CD4-positive, alpha-beta T cell treated with Interleukin-2 at 100 ng/mL for 4 hours (primary cell): ENCODE measurements at places on chromosomes 2 and 18.

GRCh38 chr2:12587729-12588522 is 128.8 kb upstream of the TRIB2 start:
- DNase-seq = peak; percentile 24

DNA sequence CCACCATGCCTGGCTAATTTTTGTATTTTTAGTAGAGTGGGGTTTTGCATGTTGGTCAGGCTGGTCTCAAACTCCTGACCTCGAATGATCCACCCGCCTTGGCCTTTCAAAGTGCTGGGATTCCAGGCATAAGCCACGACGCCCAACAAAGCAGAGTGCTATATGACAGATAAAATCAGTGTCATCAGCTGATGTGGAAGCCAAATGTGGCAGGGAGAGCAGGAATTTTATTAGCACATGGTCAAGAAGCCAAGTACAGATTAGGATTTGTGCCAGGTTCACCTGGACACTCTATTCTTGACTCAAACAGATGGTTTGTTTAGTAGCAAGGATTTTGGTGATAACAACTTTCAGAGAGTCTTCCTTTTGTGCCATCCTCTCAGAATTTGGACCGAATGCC is 62.7 kb downstream of the LCLAT1 start:
- DNase-seq = no peak

DNA sequence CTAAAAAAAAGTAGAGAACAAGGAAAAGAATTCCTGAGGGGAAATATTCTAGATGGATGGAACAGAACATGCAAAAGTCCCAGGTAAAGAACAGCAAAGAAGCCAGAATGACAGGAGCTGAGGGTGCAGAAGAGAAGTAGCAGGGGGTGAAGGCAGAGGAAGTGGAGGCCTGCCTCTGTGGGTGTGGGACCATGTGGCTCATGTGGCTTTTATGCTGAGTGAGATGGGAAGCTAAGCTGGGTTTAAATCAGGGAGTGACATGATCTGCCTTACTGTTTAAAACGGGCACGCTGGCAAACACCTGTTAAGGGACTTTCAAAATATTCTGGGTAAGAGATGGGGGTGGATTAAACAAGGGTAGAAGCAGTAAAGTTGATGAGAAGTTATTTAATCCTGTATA is 40.0 kb downstream of the GKN2 start:
- DNase-seq = peak; percentile 47

GRCh38 chr18:40864846-40865245 is 1090.2 kb upstream of the PIK3C3 start:
- DNase-seq = no peak

DNA sequence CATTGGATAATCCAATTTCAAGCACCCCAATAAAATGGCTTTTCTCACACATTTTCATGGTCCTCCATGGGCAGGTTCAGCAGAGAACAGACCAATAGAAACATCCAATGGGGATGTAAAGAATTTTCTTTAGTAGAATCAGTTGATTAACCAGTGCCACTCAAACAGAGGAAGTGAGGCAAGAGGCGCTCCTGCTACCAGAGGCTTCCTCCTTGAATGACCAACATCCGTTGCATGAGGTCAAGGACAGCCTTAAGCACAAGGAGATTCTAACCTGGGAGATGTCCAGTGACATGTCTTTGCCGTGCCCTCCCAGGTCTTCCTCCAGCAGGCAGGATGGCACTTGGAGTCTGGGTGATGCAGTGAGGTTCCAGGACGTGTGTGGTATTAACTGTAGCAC is 146.6 kb downstream of the PIEZO2 start:
- no peak for DNase-seq

DNA sequence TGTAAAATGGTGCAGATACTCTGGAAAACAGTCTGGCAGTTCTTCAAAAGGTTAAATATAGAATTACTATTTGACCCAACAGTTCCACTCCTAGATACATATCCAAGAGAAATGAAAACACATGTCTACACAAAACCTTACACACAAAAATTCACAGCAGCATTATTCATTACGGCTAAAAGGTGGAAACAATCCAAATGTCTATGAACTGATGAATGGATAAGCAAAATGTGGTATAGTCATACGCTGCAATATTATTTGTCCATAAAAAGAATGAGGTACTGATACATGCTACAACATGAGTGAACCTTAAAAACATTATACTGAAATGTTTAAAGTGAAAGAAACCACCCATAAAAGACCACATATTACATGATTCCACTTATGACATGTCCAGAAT is 4.0 kb downstream of the CYP27C1 start:
- no peak for DNase-seq

DNA sequence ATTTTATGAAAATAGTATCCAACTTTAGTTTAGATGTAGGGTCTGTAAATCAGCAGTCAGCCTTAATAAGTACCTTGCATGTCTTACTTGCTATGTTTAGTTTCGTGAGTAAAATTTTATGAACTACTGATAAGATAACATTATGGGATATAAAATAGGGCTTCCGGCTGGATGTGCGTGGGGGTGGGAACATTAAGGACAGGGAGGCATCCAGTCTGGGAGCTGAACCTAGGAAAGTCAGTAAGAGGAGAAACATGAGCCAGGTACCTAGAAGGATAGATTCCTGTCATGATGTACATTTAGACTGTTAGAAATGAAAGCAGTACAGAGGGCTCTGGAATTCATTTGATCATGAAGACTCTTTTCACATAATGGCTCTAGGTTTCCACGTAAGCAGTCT is 12.7 kb upstream of the KCNJ13 start:
- DNase-seq = no peak

DNA sequence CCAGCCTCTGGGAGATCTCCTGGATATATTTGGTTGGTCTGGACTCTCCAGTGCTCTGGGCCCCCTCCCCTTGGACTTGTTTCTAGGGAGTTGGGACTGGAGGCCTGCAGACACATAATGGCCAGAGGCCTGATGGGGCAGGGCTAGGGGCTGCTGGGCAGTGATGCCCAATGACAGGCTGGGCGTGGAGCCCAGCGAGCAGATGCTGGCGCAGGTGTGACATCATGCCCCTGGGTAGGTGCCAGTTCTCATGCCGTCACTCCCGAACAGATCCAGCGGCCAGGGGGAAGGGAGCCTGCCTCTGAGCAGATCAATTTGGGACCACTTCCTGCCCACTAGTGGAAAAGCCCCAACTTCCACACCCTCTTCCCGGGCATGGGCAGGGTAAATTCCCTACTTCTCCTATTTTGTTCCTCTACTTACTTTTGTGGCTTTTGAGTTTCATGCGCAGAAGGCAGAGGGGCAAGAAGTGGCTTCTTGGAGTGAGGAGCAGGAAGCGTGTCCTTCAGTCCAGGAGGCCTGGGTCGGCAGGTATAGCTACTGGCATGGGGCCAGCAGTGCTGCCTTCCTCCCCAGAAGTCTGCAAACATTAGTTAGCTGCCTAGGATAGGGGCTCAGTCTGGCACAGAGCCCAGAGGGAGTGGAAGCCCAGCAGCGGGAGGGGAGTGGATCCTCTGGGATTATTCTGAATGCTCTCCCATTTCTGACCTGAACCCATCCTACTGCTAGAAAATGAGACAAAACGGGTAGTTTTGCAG is 6.1 kb downstream of the MPV17 start:
- no peak for DNase-seq

DNA sequence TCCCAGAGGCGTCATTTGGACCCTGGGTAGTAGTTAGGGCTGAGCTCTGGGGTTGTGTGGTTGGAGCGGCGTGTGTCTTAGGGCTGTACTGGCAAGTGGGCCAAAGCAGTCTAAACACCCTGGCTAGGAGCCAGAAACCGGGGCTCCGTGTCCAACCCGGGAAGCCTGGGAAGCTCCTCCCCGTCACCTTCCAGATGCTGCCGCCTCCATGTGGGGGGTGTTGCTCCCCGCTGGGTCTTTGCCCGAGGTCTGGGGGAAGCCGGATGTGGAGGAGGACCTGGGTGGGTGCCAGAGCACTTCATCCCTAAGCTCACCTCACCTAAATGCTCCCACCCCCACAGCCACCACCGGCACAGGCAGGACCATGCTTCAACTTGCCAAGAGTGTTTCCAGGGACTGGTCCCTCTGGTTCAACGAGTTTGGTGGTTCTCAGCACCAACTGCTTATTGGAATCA is 25.4 kb downstream of the TET3 start:
- DNase-seq = no peak

GRCh38 chr2:157732596-157732995 is 103.9 kb upstream of the ACVR1C start:
- no peak for DNase-seq

- no peak for DNase-seq
Observed at GRCh38 chr2:62611854-62612253, 93.7 kb upstream of the EHBP1 start.

DNA sequence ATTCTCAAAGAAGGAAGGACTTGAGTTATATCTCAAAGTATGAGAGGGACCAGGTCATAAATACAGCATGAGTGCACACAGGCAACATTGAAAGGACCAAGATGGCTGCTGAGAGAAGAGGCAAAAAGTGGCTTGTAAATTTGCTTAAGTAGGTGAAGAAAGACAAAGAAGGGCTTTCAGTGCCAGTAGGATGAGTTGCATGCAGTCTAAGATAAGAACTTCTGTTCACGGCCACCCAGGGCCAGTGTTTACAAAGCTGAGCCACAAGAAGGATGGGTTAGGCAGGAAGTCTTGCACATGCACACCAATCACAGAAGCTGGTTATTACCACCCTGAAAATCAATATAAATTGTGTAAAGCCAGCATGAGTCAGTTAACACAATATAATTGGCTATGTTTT is 3.1 kb upstream of the ABCB11 start:
- DNase-seq = no peak
